Right atrium auricular region (tissue), 2 donors: ENCODE measurements at places on chromosomes 7 and 10. TPM values are rescaled to one million over a fixed set of nuclear protein-coding genes. Genes with fewer than 3 reads are reported as not detected.

MCM7 gene
- 8.3 TPM for total RNA-seq

STRIP2 gene
- 8.5 TPM for total RNA-seq

ARMC10 gene
- total RNA-seq: 20.2 TPM

PDGFA gene
- total RNA-seq: 31.8 TPM

STEAP1 gene
- total RNA-seq: 8.7 TPM

EFCAB10 gene
- total RNA-seq: not detected

CDC14C gene
- not detected for total RNA-seq

OR2A42 gene
- total RNA-seq: 0.11 TPM

TMEM213 gene
- not detected for total RNA-seq

- no peak for DNase-seq
- no peaks in the 10 kb centered on the region for H3K36me3 ChIP-seq
- H3K4me3 ChIP-seq: no peak overlapping the region
- no peaks in the 10 kb centered on the region for H3K27me3 ChIP-seq
- H3K4me1 ChIP-seq: no peaks in the 10 kb centered on the region
Measured at GRCh38 chr7:54705436-54705835, 53.6 kb downstream of the SEC61G start.

DNA sequence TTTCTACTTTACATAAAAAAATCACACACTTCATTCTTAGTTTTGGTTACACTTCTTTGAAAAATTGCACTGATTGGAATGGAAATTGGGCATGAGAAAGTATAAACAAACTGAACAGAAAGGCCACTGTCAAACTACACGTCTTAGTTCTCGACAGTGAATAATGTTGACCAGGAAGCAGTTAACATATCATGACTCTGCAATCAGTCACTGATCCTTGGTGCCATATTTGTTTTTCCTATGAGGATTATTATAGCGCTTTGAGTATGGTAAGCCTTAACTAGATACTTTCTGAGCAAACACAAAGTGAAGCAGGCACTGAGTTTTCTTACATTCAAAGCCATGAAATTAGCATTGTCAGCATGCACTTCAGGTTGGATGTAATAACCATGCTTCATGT lies 495.1 kb upstream of the ANKRD30A start:
- H3K4me1 ChIP-seq: no peaks in the 10 kb centered on the region
- no peaks in the 10 kb centered on the region for H3K27me3 ChIP-seq
- DNase-seq: no peak
- H3K27ac ChIP-seq: no peak overlapping the region
- H3K36me3 ChIP-seq: no peaks in the 10 kb centered on the region

DNA sequence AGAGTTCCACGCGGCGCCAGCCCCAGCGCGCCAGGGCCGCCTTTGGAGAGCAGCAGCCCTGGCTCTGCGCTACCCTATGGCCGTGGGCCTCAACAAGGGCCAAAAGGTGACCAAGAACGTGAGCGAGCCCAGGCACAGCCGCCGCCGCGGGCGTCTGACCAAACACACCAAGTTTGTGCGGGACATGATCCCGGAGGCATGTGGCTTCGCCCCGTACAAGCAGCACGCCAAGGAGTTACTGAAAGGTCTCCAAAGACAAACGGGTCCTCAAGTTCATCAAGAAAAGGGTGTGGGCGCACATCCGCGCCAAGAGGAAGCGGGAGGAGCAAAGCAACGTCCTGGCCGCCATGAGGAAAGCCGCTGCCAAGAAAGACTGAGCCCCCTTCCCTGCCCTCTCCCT lies 144.1 kb downstream of the SRPK2 start:
- peaks cover 31% of the 10 kb centered on the region for H3K4me1 ChIP-seq
- no peaks in the 10 kb centered on the region for H3K36me3 ChIP-seq
- H3K4me3 ChIP-seq: peak overlapping the region; percentile 21
- H3K27me3 ChIP-seq: no peaks in the 10 kb centered on the region
- H3K27ac ChIP-seq: peak overlapping the region; percentile 10
- DNase-seq: peak; percentile 66

DNA sequence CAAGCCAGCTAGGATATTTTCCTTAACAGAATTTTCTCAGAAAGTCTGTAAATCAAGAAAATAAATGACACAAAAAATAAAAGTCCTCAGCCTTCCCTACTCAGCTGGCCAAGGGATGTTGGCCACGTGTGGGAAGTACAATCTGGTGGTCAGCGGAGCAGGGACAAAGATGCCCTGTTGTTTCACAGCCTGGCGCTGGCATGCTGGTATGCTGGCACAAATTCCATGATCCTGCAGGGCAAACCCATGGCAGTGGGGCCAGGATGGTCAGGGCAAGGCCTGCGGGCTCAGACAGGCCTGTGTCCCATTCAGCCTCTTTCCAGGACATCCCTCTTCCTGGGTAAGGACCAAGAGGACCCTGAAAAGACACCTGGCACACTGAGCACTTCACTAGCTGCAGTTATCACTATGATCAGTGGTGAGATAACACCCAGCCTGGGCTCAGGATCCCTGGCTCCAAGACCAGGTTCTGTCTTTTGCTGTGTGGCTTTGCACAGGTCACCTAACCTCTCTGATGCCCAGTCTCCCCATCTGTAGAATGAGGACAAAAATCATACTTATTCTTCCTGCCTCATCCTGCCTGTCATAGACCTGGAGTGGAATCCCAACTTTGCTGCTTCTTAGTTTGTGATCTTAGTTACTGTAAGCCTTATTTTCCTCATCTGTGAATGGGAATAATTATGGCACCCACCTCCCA lies 10.8 kb upstream of the HSPA12A start:
- H3K27me3 ChIP-seq: no peaks in the 10 kb centered on the region
- no peaks in the 10 kb centered on the region for H3K36me3 ChIP-seq
- H3K4me3 ChIP-seq: no peak overlapping the region
- H3K4me1 ChIP-seq: no peaks in the 10 kb centered on the region
- no peak for DNase-seq
- no peak overlapping the region for H3K27ac ChIP-seq

DNA sequence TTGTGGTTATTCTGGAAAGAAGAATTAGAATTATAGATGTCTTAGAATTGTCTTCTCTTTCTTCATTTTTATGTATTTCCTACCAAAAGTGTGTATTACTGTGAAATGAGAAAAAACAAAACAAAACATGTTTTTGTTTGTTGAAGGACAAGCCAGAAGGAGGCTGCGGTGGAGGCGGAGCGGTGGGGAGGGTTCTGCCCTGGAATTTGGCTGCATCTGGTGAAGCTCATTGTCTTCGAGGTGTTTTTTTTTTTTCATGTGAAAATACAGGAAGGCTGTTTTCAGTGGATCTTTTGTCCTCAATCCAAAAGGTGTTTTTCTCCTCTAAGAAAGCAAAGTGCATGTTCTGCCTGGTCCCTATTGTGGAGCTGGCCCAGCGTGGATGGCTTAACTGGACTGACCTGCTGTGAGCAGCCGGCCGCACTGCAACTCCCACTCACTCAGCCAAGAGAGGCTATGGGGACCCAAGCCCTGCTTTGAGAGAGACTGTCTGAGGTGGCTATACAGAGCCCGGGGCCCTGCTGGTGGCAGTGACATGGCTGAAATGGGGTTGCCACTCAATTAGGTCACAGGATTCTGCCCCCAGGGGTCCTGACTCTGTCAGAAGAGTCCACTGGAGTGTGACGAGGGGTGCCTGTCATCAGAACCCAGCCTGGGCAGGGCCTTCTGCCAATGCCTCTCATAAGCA lies 184.9 kb upstream of the MKI67 start:
- H3K4me1 ChIP-seq: no peaks in the 10 kb centered on the region
- H3K36me3 ChIP-seq: no peaks in the 10 kb centered on the region
- no peak overlapping the region for H3K4me3 ChIP-seq
- H3K27ac ChIP-seq: no peak overlapping the region
- no peaks in the 10 kb centered on the region for H3K27me3 ChIP-seq

DNA sequence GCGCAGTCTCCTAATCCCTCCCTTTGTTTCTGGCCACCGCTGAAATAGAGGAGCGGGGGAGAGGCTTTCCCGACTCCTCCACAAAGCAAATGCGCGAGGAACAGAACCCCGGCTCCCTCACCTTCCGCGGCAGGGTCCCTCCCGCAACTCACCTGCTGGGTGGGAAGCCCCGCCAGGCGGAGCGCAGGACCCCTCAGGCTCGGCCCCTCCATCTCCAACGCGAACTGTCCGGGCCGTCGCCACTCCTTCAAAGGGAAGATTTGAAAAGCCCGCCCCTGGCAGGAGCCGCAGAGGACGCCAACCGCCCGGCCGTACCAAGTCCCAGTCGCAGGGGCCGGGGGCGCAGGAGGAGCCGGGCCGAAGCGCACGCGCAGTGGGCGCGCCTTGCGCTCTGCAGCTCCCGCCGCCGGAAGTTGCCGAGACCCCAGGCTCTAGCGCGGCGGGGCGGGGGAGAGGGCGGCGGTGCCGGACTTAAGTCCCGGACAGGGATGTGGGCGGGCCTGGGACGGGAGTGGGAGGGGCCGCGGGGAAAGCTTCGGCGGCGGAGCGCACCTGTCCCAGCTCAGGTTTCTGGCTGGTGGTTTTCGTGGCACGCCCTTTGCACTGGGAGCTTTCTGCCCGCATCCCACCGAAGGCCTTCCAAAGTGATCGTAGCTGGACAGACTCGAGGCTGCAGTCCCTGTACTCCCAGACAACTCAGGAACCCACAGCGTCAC lies at the start of gene RTKN2:
Gene RTKN2 (minus strand): TSS at position 446 of the 716 bp plus-strand sequence. CDS start 234 bp downstream, at position 212.
- H3K4me1 ChIP-seq: peaks cover 17% of the 10 kb centered on the region
- H3K27ac ChIP-seq: no peak within 1 kb of the TSS
- no peaks in the 10 kb centered on the region for H3K36me3 ChIP-seq
- peak within 1 kb of the TSS; percentile 56 for H3K4me3 ChIP-seq

DNA sequence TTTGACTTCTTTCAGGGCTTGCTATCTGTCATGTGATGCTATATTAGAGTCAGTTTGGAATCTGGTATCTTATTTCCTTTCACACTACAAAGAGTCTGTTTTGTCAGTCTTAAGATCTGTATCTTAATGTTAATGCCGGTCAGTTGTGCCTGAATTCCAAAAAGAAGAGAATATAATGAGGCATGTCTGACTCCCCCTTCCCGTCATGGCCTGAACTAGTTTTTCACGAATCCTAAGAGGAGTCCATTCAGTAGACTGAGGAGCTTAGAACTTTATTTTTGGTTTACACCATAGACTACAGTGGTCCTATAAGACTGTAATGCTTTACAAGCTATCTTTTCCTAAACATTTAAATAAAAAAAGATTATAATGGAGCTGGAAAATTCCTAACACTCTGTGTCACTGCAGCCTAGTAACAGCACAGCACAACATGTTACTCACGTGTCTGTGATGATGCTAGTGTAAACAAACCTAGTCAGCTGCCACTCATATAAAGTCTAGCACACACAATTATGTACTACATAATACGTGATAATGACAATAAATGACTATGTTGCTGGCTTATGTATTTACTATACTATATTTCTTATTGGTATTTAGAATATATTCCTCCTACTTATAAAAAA lies 50.6 kb downstream of the VPS41 start:
- H3K27ac ChIP-seq: no peak overlapping the region
- H3K4me3 ChIP-seq: no peak overlapping the region
- H3K4me1 ChIP-seq: no peaks in the 10 kb centered on the region
- no peaks in the 10 kb centered on the region for H3K36me3 ChIP-seq
- no peak for DNase-seq

DNA sequence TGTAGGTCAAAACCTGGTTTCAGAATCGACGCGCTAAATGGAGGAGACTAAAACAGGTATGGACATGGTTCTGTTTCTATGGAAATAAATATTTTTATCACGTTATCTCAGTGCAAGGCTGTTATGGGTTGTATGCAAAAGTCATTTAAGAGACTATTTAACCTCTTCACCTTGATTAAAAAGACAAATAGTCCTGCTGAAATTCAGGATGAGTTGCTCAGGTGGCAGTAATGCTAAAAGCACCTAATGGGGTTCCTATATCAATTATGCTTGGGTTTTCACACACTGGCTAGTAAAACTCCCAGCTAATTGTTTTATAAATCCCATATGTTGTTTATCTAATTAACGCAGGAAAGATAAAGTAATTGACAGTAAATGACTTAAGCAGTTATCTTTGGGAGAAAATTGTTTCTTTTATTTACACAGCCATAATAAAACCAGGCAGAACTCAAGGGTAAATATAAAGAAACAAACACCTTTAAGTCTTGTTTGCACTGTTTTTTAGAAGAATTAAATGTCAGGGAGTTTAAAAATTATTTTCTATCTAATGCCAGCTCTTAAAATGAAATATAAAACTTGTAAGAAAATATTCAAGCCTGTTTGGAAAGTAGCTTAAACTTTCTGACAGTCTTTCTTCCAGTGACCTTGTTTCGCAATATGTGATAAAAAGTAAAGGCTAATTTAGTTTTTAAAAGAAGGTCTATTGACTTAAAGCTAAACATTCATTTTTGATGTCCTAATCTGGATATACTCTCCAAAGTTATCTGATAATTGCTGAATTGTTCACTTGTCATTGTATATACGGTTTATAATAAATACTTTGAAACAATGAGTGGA lies 3.2 kb downstream of the HHEX start:
- H3K36me3 ChIP-seq: no peaks in the 10 kb centered on the region
- no peak overlapping the region for H3K27ac ChIP-seq
- no peak for DNase-seq
- no peak overlapping the region for H3K4me3 ChIP-seq
- H3K27me3 ChIP-seq: peaks cover 15% of the 10 kb centered on the region

DNA sequence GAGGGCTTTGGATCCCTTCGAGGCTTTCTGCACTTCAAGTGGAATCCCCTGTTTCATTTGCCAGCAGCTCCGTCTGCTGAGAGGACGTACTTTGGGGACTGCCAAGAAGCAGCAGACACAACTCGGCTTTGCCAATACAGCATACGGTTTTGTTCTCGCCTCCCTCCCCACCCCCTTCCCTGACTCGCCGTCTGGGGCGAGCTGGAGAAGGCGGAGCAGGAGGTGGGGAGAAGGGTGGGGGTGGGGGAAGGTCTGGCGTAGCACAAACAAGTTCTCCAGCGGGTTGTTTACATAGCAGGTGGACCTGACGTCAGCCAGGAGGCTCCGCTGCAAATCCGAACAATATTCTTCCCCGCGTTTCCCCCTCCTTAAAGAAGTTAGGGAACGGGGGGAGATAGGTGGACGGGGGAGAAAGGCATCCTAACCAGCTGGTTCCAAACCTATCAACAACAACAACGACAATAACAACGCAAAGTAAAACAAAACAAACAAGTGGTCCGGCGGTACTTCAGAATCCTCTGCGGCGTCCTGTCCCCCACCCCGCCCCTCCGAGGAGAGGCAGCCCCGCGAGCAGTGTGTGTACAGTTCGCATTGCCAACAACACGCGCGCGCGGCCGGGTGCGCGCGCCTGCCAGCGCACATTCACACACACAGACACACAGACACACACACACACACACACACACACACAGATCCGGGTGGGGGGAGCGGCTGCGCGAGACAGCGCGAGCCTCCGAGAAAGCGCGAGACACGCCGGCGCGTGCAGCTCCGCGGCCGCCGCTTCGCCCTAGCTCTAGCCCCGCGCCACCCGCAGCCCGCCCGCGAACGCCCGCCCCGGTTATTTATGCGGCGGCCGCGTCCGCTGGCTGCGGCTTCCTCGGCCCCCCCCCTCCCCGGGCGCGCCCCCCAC lies 167.0 kb upstream of the PPP1R3A start:
- peak overlapping the region; percentile 49 for H3K4me3 ChIP-seq
- H3K27me3 ChIP-seq: peaks cover 17% of the 10 kb centered on the region
- peak overlapping the region; percentile 82 for H3K27ac ChIP-seq
- DNase-seq: peak; percentile 83

DNA sequence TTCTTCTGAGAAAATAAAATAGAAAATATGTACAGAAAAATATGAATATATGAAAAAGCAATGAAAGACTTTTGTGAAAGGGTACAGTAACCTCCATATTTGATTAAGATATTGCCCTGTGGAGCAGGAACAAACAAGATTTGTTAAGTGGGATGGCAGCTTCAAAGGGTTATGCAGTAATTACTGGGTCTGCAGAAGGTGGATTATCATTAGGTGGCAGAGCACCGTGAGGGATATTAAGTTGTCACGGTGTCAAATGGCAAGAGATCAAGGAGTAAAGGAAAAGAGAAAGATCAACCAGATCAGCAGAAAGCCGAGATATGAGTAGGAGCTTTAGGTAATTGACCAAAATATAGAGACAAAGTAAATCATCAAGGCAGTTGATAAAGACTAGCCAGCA lies 44.1 kb downstream of the DGKB start:
- H3K27me3 ChIP-seq: no peaks in the 10 kb centered on the region
- H3K36me3 ChIP-seq: no peaks in the 10 kb centered on the region
- H3K4me1 ChIP-seq: no peaks in the 10 kb centered on the region
